ENCODE measurements at places on chromosomes 6 and 20. TPM values are rescaled to one million over a fixed set of nuclear protein-coding genes. Genes with fewer than 3 reads are reported as not detected.
A peak's percentile ranks its signal among the peaks of the same experiment; 100 is the strongest.

- DNase-seq, result no peak
Measured at GRCh38 chr20:18684775-18685174, 96.9 kb downstream of the DTD1 start.

DNA sequence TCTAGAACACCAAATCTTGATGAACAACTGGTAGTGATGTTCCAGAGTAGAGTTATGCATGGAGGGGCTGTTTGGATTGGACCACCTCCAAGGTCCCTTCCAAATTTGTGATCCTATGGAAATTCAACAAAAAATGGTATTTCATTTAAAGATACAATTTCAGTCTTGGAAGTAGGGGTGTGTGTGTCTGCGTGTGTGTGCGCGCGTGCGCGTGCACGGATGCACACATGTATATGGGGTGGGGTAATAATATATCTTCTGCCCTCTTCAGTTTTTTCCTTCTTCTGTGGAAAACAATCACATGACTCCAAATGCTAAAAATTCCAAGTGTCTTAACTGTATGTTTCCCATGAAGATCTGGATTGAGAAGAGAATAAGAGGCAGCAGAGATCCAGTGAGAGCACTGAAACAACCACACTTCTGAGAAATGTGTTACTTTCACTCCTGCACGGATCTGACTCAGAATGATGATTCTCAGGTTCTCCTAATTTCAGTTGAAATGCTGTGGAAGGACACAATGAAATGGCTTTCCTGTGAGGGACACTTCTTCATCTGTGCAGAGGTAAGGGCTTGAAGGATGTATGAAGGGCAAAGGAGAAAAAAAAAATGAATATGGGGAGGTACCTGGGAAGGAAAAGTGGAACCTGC is 10.6 kb upstream of the IL17F start:
- DNase-seq, result no peak

- DNase-seq, result no peak
Measured at GRCh38 chr6:30409184-30409583, 64.2 kb downstream of the RPP21 start.

GRCh38 chr20:23160536-23161243 is 74.6 kb upstream of the CD93 start:
- no peak for DNase-seq

DNA sequence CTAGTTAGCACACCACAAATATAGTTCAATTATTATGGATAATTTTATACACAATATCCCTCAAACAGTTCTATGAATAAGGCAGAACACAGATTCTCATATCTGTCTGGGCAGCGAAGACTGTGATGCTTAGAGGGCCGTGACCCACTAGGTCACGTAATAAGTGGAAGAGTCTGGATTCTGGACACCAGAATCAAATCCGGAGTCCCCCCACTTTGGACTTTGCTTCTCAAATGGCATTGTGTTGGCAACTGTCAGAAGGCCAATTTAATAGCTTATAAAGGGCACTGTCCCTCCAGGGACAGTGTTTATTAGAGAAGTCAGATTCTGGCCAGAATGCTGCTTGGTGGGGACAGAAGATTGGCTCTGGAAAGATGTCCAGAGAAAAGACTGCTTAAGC is 6.8 kb upstream of the CCDC167 start:
- no peak for DNase-seq

GRCh38 chr20:35269055-35269781 is 8.7 kb downstream of the MMP24OS start:
- peak; percentile 90 for DNase-seq

DNA sequence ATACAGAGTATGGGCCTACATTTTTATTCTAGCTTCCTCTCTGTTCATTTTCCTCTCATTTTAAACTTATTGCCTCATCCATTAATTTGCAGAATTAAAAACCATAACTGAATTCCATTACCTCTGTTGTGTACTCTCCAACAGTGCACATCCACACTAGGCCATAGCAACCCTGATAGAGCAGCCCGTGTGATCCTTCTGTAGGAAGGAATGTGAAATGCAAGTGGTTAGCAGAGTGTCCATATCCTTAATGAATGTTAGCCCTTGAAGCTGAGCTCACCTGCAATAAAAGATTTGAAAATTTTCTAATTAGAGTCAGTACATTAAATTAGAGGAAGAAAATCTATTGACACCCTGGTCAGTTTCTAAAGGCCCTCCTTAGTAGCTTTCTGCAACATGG is 6.5 kb upstream of the GRIK2 start:
- DNase-seq, result no peak

DNA sequence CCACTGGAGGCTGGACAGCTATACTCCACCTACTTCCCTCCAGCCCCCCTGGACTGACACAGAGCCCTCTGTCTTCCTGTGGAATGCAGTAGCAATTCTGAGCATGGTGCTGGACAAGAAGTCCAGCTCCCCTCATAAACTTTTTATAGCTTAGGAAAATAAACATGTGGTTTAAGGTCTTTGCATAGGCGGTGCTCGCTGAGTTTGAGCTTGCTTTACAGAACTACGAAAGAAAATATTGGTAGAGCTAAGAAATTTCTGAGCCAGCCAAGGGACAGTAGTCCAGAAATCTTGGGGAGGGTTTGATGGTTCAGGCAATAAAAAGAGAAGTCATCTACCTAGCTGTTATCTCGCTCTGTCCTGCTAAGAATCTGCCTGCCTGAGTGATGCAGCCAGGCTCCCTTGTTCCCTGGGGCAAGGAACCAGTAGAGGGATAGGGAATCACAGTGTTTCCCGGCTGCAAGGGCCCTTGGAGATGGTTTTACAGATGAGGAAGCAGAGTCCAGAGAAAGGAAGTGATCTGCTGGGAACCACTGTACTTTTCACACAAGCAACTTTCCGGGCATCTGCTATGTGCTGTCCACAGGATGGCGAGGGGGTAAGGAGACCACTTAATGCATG is 343.4 kb downstream of the CDC5L start:
- DNase-seq, result no peak

GRCh38 chr6:133165235-133165634 is 75.9 kb upstream of the EYA4 start:
- DNase-seq, result no peak

GRCh38 chr6:10347561-10348327 is 67.1 kb downstream of the TFAP2A start:
- DNase-seq, result no peak

DNA sequence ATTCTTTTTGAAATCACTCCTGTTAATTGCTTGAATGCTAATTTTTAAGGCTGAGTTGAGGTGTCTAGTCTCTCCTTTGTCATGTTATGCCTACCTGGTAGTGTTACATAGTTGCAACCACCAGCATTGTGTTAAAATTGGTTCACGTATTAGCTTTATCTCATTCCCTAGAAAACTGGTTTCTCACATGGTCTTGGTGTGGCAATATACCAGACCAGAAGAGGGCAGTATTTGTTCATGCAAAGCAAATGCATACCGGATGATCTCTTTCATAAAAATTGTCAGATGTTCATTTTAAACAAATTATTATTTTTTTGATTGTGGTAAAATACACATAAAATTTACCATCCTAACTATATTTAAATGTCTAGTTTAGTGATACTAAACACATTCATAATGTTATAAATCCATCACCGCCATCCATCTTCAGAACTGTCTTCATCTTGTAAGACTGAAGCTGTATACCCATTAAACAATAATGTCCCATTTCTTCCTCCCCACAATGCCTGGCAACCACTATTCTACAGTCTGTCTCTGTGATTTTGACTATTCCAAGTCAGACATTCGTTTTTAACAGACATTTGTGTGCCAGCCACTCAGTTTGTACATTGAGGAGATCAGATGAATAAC is 92.8 kb downstream of the ATRN start:
- peak; percentile 38 for DNase-seq

DNA sequence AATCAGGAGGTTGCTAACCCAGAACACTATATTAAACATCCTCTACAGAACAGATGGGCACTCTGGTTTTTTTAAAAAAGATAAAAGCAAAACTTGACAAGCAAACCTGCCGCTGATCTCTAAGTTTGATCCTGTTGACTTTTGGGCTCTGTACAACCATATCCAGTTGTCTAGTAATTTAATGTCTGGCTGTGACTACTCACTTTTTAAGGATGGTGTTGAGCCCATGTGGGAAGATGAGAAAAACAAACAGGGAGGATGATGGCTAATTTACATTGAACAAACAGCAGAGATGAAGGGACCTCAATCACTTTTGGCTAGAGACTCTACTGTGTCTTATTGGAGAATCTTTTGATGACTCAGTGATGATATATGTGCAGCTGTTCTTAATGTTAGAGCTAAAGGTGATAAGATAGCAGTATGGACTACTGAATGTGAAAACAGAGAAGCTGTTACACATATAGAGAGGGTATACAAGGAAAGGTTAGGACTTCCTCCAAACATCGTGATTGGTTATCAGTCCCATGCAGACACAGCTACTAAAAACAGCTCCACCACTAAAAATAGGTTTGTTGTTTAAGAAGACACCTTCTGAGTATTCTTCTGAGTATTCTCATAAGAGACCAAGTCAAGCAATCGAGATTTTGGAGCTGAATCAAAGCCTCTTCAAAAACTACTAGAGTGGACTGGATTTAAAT is 201.2 kb upstream of the SHLD1 start:
- DNase-seq, result no peak

DNA sequence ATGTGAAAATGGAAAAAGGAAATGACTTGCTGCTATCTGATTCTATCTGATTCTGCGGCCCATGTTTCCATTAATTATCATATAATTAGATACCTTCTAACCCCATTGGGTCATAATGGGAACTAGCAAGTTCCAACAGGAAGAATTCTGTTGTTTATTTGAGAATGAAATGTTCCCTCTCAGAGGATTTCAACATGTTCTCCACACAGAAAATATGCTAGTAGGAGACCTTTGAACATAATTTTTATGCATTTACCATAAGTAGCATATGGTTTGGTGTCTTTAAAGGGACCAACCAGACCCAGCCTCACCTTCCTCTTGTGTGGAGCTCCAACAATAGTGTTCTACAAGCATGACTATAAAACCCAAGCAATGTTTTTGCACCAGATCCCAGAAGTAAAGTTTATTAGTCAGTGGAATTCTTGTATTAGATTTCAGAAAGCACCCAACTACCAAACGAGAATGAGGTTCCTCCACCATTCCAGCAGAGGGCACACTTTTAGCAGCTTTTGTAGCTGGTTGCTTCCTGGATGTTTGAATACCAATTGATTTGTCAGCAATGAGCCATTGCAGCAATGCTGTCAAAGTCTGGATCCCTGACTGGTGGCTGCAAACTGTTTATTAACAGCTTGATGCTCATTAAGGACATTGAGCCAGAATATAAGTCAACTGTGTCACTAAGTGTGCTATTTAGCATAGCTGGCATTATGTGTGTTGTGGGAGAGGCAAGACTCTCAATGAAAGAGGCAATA is 143.6 kb upstream of the GJE1 start:
- DNase-seq, result peak; percentile 11

- no peak for DNase-seq
Measured at GRCh38 chr6:126180585-126180984, 159.3 kb upstream of the CENPW start.

GRCh38 chr6:139763468-139764210 is 389.2 kb upstream of the CITED2 start:
- DNase-seq, result no peak

GRCh38 chr6:25956226-25956625 is 6.4 kb upstream of the TRIM38 start:
- DNase-seq, result no peak

GRCh38 chr20:33832103-33832804 is 21.1 kb downstream of the CHMP4B start:
- peak; percentile 74 for DNase-seq

DNA sequence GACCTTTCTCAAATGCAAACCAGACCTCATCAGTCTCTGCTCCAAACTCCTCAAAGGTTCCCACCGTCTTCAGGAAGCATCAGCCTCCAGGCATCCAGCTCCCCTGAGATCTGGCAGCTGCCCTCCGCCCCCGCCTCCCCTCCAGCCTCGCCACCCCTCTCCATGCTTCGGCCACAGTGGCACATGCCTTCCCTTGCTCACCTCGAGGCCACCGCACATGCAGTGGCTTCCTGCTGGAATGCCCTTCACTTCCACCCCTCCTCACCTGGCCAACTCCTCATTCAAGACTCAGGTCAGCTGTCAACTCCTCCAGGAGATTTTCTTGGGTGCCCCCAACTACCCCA is 13.4 kb downstream of the KIAA1755 start:
- DNase-seq, result no peak

DNA sequence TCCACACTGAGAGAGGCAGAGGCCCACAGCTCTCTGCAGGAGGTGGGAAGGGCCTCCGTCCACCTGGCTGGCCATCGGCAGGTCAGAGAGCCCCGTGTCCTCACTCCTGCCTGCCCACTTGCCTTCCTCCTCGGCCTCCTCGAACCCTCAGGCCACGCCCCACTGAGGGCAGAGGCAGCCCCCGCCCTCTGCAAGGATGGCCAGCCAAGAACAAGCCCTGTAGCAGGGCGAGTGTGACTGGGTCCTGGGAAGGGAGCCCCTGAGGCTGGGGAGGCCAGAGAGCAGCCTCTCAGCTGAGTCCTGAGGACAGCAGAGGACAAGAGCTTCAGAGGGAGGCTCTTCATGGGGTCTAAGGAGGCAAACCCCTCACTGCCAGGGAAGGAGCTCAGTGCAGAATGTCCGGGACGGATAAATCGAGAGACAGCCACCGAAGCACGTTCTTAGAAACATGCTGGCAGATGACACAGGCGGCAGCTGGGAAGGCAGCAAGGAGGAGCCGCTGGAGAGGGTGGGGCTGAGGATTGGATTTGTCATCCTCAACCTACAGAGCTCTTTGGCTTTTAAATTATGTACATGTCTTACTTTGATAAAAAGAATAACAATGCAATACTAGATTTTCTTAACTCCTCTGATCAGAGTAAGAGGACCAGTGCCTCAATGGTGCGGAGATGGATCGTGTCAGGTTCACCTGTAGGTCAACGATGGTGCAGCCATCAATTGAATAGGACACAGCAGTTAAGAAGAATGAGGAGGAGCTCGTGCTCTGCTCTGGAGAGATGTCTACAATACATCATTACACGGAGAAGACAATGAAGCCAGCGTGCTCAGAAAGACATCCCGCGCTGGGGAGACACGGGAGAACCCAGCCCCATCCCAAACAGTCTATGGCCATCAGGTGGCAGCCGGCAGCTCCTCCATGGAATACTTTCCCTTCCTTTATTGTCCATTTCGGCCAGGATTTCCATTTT is 53.0 kb downstream of the GNAS-AS1 start:
- no peak for DNase-seq

LY6G6C gene
- total RNA-seq, result not detected

RNF144B gene
- under 0.01 TPM for total RNA-seq

FOXQ1 gene
- not detected for total RNA-seq

CNKSR3 gene
- total RNA-seq, result 2.2 TPM

SLC22A1 gene
- not detected for total RNA-seq

PLN gene
- total RNA-seq, result not detected

PTCHD4 gene
- total RNA-seq, result 2.0 TPM

ATP6V1G2 gene
- 4.9 TPM for total RNA-seq

BPIFB4 gene
- not detected for total RNA-seq

PLA2G7 gene
- total RNA-seq, result not detected

NUP43 gene
- 30.5 TPM for total RNA-seq

CCN5 gene
- total RNA-seq, result 0.17 TPM
